Fibroblast of skin of left quadriceps (primary cell): ENCODE measurements at places on chromosomes 11 and 22.

- no peak for DNase-seq
Observed at GRCh38 chr11:102493524-102493923, 37.0 kb downstream of the MMP7 start.

DNA sequence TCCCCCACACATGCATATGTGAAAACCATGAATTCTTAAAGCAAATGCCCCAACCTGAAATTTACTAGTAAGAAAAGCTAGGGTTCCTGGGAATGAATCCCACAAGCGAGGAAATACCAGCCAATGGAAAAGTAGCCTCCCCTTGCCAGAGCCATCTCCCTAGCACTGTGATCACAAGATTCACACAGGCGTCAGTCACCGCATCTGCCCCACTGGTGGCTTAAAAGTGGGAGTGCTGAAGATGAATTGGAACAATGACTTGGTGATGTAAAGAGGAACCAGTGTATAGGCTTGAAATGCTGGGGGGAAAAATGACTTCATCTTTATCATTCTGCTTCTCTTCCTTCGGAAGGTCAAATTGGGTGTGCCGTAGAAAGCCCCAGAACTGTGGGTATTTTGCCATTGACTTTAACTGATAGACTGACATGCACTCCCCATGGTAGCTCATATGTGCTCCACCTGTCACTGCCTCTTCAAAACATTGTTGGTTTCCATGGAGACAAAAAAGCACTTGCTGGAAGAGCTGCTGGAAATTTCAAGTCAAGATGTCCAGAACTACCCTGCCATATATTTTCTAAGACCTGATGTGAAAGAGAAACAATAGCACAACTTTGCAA is 19.2 kb upstream of the ASPHD2 start:
- no peak for DNase-seq

GRCh38 chr22:27133681-27134314 is 476.4 kb downstream of the MIAT start:
- no peak for DNase-seq

DNA sequence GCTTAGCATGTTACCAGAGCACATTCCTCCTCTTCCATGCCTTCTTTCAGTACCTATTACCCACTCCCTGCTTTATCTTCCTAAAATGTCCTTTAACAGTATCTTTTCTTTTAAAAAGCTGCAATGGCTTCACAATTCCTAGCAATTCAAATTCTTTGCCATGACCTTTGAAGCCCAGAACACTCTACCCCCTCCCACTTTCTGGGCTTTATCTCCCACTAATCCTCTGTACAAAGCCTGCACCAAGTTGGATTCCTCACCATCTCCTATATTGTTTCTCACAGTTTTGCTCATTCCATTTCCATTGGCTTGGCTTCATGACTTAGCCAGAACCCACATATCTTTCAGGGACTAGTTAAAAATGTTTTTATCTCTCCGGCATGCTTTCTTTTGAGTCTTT is 80.9 kb downstream of the FAM76B start:
- DNase-seq: no peak

- no peak for DNase-seq
Observed at GRCh38 chr11:128036556-128037093, 550.7 kb downstream of the ETS1 start.

DNA sequence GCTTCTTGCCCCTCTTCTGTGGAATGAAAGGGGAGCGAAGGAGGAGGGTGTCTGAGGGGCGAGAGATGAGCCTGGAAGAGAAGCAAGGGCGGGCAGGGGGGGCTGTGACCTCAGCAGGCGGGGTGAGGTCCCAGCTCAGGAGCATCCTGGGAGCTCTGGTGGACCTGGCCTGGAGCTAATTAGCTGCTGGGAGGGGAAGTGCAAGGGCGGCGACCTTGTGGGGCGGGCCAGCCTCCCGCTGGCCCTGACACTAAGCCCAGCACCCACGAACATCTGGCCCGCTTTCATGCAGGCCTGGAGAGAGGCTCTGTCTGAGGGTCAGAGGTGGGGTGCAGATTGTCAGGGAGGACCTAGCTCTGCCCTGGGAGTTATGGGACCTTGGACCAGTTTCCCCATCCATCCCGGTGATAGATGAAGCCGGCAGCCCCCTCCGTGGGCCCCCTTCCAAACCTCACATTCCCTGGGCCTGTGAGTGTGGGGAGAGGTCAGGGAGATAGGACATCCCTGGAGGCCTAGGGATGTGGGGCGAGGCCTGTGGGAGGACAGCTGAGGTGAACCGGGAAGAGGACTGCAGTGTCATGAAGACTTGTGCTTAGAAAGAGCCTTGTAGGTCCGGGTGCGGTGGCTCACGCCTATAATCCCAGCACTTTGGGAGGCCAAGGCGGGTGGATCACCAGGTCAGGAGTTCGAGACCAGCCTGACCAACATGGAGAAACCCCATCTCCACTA is 28.5 kb upstream of the CD82 start:
- DNase-seq: no peak

- no peak for DNase-seq
Observed at GRCh38 chr22:23832226-23833016, 6.4 kb downstream of the DERL3 start.

DNA sequence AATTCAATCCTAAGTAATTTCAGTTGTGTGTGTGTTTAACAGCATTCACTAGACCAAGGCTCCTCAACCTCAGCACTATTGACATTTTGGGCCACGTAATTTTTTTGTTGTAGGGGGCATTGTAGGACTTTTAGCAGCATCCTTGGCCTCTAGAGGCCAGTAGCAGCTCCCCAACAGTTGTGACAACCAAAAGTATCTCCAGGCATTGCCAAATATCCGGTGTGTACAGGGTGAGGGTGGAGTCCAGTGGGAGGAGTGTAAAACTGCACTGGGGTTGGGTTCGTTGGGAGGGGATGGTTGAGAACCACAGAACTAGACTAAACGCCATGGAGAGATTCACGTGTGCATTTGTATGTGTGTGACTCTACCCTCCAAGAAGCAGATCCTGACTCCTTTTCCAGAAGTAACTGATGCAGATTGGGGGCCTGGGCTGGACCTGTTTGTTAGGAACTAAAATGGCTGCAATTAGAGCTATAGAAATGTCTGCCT is 5.9 kb upstream of the PHF21A start:
- DNase-seq: no peak

DNA sequence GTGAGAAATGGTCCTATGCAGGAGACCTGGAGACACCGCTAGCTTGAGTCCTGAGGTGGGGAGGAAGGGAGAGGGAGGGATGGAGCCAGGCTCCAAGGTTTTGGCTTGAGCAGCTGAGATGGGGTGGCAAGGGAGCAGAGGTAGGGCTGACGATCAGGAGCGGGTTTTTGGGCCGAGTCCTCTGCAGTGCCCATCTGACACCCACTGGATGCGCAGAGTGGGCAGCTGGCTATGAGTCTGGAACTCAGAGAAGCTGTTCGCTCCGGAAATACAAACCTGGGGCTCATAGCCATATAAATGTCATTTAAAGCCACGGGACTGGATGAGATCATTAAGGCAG is 453 bp upstream of the MAFF start:
- no peak for DNase-seq

GRCh38 chr11:27532652-27533325 is 26.2 kb upstream of the LIN7C start:
- no peak for DNase-seq

GRCh38 chr11:134243913-134244312 is 9.2 kb downstream of the THYN1 start:
- no peak for DNase-seq

- no peak for DNase-seq
Observed at GRCh38 chr11:115659061-115659963, 155.1 kb upstream of the CADM1 start.
